DMS79 treated with DMSO at 0.1 percent for 48 hours (cell line): ENCODE measurements at places on chromosomes 2 and 18.

GRCh38 chr2:195279840-195280427 is 377.1 kb upstream of the SLC39A10 start:
- DNase-seq: no peak

DNA sequence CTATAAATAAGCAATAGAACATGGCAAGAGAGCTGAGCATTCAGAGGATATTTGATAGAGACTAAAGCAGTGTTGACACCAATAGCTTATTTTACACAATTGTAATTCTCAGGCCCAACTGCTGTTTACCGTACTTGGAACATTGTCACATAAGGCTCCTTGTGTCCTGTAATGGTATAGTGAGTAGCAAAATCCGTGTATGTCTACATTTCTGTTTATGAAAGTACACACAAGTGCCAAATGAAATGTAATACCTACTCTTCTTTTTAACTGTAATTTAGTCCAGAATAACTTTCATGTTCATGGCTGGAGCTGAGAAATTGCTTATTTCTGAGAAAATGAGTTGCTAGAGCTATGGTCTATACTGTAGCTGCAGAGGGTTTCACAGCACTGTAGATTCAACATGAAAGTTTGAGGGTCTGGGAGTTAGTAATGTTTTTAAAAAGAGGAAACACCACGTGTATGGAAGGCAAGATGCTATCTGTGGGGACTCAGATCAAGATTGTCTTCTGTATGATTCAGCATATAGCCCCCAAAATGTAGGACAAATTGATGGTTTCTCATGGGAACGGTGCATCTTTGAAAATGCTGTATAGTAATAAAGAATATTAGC is 110.2 kb upstream of the NOSTRIN start:
- DNase-seq: no peak

DNA sequence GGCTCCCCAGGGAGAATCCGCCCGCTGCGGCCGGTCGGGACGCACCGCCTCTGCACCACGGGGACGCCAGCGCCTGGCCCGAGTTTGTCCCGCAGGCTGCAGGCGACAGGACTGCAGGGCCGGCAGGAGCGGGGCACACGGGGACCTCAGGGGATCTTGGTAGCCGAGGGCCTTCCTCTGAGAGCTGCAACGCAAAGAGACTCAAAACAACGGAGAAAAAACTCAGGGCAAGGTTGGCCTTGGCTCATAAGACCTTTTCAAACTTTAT is 79.7 kb downstream of the ARHGEF4 start:
- DNase-seq: no peak

- peak; percentile 76 for DNase-seq
Measured at GRCh38 chr2:17800693-17801458, 15.4 kb upstream of the MSGN1 start.

DNA sequence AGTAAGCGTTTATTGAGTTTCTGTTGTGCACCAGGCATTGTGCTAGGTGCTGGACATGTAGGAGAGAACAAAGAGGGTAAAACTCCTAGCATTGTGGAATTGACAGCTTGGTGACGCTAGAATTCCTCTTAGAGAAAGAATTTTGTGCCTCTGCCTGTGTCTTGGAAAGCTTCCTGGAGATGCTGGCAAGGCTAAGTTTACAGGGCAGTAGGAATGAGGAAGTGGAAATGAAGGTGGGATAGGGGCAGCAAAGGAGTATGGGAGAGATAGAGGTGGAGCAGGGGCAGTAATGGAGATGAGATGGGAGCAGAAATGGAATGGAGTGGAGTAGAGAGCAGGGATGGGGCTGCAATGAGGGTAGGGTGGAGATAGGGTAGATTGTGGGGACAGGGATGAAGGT is 29.8 kb downstream of the GPR39 start:
- DNase-seq: no peak

DNA sequence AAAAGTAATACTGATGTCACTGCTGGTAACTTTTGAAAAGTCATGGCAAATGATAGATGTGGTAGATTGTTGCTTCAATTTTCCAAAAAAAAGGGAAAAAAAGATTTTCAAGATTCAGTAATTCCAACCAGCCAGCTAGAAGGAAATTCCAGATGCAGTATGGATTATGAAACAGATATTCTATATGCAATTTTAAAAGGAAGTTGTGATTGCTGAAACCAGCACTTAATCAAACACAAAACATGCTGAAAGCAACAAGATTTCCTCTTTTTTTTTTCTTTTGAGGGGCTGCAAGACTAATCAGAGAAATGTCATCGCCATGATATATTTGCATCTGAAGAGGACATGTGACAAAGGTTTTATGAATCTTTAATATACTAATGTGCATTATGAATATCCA is 5.1 kb upstream of the HNMT start:
- no peak for DNase-seq

DNA sequence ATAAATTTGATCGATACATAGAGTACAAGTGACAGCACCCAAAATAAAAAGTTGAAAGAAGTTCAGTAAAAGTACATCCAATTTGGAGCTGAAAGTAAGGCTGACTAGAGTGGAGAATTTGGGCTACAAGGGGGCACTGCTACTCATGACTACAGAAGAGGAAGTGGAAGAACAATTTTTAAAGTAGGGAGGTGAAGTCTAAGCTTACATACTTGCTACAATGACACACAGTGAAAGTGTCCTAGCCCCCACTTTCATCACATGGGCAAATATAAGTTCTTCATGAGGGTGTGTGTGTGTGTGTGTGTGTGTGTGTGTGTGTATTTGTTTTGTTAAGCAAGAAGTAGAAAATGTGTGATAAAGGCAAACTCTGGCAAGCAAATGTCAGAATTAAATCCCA is 45.7 kb downstream of the MAP3K2 start:
- DNase-seq: no peak

DNA sequence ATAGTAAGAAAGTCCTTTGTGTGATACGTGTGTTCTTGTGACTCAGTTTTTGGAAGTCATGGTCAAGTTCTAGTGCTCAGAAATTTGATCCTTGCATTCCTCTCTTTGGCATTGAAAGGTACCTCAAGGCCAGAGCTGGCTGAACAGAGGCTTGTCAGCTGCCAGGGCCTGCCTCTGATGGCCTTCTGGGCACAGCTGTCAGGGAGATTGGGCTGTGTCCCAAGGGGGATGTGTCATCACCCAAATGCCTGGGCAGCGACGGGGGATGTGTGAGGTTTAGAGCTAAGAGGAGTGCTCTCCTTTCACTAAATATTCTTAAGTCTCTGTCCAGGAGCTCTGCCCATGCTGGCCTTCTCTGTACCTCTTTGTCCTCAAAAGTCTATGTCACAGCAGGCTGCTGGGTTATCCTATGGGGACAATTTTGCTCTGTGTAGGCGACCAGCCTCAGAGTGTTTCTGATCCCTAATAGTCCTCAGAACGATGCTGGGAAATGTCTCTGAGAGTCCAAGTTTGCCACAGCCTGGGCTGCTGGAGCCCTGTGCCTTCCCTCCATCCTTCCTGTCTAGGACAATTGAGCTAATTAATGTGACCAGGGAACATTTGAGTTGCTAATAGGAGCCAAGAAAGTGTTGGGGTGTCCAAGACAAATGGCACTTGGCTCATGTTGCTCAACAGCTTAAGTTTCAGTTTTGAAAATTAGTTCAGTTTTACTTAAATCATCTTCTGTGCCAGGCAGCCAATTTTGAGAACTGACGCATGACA is 115.4 kb upstream of the ZNF521 start:
- DNase-seq: no peak
